ENCODE measurements at places on chromosomes 12 and 14.

- no peak overlapping the region for H3K4me3 ChIP-seq
- no peaks in the 10 kb centered on the region for H3K36me3 ChIP-seq
- H3K27ac ChIP-seq: no peak overlapping the region
- no peaks in the 10 kb centered on the region for H3K27me3 ChIP-seq
- no peaks in the 10 kb centered on the region for H3K4me1 ChIP-seq
Observed at GRCh38 chr12:41361738-41362137, 173.6 kb downstream of the PDZRN4 start.

- H3K4me1 ChIP-seq: peaks cover 3% of the 10 kb centered on the region
- no peak overlapping the region for H3K4me3 ChIP-seq
- H3K27ac ChIP-seq: no peak overlapping the region
- DNase-seq: no peak
- no peaks in the 10 kb centered on the region for H3K36me3 ChIP-seq
Observed at GRCh38 chr12:19199332-19199731, 69.8 kb downstream of the PLEKHA5 start.

GRCh38 chr12:47311568-47311967 lies 231.8 kb upstream of the AMIGO2 start:
- H3K27ac ChIP-seq: no peak overlapping the region
- H3K27me3 ChIP-seq: no peaks in the 10 kb centered on the region
- no peak for DNase-seq
- no peaks in the 10 kb centered on the region for H3K4me1 ChIP-seq

- peaks cover 13% of the 10 kb centered on the region for H3K4me1 ChIP-seq
- no peaks in the 10 kb centered on the region for H3K27me3 ChIP-seq
- no peak overlapping the region for H3K4me3 ChIP-seq
- H3K27ac ChIP-seq: no peak overlapping the region
- DNase-seq: no peak
- H3K36me3 ChIP-seq: peaks cover 49% of the 10 kb centered on the region
Observed at GRCh38 chr14:103700753-103701490, 14.3 kb downstream of the XRCC3 start.

- no peak overlapping the region for H3K4me3 ChIP-seq
- H3K4me1 ChIP-seq: peaks cover 16% of the 10 kb centered on the region
- H3K36me3 ChIP-seq: no peaks in the 10 kb centered on the region
- peaks cover 8% of the 10 kb centered on the region for H3K27me3 ChIP-seq
- no peak overlapping the region for H3K27ac ChIP-seq
- no peak for DNase-seq
Observed at GRCh38 chr14:105199093-105199492, 18.0 kb upstream of the NUDT14 start.

- DNase-seq: no peak
- H3K27ac ChIP-seq: peak overlapping the region; percentile 51
- H3K4me3 ChIP-seq: no peak overlapping the region
- H3K27me3 ChIP-seq: no peaks in the 10 kb centered on the region
- peaks cover 15% of the 10 kb centered on the region for H3K36me3 ChIP-seq
Observed at GRCh38 chr12:62361048-62361447, 100.8 kb downstream of the USP15 start.

GRCh38 chr14:23299986-23300686 lies 2.5 kb downstream of the PPP1R3E start:
- no peaks in the 10 kb centered on the region for H3K27me3 ChIP-seq
- no peak for DNase-seq
- peaks cover 17% of the 10 kb centered on the region for H3K4me1 ChIP-seq
- H3K36me3 ChIP-seq: peaks cover 3% of the 10 kb centered on the region
- H3K4me3 ChIP-seq: peak overlapping the region; percentile 93
